Smooth muscle cell of the brain vasculature (primary cell): ENCODE measurements at places on chromosomes 7 and 10.
A peak's percentile ranks its signal among the peaks of the same experiment; 100 is the strongest.

GRCh38 chr10:100004805-100005510 is 4.8 kb downstream of the DNMBP start:
- DNase-seq = no peak

- no peak for DNase-seq
Measured at GRCh38 chr10:91824076-91824475, 25.9 kb downstream of the TNKS2 start.

DNA sequence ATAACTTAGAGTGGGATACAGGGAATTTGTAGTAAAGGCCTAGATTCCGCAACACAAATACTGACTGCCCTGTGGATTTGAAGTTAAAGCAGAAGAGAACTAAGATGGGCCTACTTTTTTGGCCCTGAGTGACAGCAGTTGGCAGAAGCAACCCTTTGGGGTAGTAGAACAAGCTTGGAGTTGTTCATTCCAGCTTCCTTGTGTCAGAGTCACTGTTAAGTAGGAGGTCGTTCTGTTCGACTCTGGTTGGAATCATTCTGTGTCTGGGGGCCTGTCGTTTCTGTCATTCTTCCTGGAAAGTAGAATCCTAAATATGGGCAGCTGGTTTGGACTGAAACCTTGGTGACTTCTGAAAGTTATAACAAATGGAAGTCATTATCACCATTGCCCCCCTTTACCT is 865.9 kb downstream of the LRMDA start:
- no peak for DNase-seq

DNA sequence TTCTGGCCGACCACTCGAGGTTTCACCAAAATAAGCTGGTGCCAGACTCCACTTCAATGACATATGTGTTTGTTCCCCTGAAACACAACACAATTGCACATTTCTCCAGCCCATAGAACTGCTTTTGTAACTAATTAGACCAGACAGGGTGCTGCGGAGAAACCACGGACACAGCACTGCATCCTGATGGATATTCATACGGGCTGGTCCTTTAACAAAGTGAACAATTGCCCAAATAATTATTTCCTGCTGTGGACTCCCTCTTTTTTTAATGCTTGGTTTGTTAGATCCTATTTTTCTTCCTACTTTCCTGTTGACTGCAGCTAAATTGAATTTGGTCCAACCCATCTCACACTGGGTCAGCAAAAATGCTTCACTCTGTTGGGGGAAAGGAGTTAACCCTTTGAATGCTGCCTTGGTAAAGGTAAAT is 198.6 kb upstream of the BMPER start:
- no peak for DNase-seq

- DNase-seq = no peak
Measured at GRCh38 chr10:110764378-110764777, 107.3 kb upstream of the PDCD4 start.

- no peak for DNase-seq
Measured at GRCh38 chr7:73353243-73353642, 25.3 kb downstream of the FKBP6 start.

GRCh38 chr7:69813637-69814240 is 215.5 kb downstream of the AUTS2 start:
- DNase-seq = no peak

- no peak for DNase-seq
Measured at GRCh38 chr10:71769279-71769823, 4.0 kb downstream of the VSIR start.

DNA sequence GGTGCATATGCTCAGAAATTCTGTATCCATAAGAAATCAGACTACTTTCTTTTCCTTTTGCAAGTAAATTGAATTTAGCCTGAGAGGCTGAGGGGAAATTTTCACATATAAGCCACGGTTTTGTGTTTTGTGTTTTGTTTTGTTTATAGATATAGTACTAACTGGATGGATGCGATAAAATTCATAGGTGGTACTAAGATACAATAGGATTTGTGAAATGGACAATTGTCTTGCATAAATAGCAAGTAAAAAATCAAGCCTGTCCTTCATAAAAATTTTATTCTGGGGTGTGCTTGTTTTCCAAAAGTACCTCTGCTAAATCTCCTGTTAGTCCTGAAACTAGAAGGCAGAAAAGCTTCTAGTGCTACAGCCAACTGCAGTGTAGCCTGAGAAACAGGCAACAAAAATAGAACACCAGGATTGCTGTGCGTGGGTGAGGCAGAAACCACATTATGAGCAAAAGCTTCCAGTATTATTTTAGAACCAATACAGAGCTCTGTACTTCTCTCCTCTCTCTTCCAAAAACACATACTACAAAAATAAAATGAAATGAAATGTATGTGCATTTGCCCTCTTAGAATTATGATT is 634 bp upstream of the HDAC9 start:
- no peak for DNase-seq

- peak; percentile 66 for DNase-seq
Measured at GRCh38 chr10:114504769-114505579, 100.7 kb upstream of the AFAP1L2 start.

DNA sequence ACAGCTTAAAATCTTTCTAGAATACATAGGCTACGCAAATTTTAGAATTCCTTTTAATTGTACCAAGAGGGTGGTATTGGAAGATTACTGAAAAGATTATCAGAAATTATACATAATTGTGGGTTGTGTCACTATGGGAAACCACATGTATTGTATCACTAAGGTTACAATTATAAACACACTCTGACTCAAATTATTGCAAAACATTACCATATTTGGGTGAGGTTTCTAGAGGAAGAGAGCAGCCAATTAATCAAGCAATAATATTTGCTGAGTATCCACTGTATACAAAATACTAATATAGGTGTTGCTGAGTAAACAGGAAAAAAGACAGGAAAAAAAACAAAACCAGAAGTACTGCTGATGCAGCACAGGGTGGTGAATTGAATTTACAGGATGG is 3.1 kb upstream of the CAPZA2 start:
- no peak for DNase-seq

- no peak for DNase-seq
Measured at GRCh38 chr10:3776796-3777571, 8.0 kb downstream of the KLF6 start.
